Germinal center (tissue), 1 donor: ENCODE measurements at places on chromosomes 3 and 15.
A peak's percentile ranks its signal among the peaks of the same experiment; 100 is the strongest.

- no peak for DNase-seq
Observed at GRCh38 chr3:183966361-183966791, 51.3 kb downstream of the ABCC5 start.

GRCh38 chr3:40969756-40970466 lies 229.4 kb upstream of the CTNNB1 start:
- DNase-seq, result no peak

- no peak for DNase-seq
Observed at GRCh38 chr3:37163262-37164015, 10.9 kb downstream of the LRRFIP2 start.

- DNase-seq, result no peak
Observed at GRCh38 chr15:77823736-77824135, 191.0 kb upstream of the LINGO1 start.

DNA sequence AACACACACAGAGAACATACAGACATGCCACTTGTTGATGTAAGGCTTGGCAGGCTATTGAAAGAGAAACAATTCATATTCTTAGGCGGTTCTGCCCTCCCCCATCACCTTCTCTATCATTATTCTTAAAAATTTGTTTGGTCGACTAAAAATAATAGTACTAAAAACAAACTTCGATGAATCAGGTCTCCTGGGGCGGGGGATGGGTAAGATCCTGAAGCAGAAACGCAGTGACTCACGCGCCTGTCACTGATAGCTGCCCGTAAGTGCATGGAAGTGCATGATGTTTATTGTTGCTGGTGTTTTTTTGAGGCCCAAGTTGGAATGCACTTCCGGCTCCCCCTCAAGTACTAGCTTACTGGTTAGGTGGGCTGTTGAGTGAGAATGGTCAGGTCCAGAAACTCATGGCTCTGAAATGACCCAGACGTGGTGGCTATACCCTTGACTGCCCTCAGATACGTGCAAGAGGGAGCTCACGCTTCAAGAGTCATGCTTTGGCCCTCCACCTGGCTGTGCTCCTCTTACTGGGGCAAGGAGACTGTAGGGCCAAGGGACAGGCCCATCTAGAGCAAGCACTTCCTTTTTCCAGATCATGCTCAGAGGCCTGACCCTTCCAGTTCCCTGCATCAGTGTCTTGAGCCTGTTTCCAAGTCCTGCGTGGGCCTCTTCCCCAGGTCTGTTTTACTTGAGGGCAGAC lies 10.9 kb downstream of the SMAD3 start:
- DNase-seq, result peak; percentile 59

DNA sequence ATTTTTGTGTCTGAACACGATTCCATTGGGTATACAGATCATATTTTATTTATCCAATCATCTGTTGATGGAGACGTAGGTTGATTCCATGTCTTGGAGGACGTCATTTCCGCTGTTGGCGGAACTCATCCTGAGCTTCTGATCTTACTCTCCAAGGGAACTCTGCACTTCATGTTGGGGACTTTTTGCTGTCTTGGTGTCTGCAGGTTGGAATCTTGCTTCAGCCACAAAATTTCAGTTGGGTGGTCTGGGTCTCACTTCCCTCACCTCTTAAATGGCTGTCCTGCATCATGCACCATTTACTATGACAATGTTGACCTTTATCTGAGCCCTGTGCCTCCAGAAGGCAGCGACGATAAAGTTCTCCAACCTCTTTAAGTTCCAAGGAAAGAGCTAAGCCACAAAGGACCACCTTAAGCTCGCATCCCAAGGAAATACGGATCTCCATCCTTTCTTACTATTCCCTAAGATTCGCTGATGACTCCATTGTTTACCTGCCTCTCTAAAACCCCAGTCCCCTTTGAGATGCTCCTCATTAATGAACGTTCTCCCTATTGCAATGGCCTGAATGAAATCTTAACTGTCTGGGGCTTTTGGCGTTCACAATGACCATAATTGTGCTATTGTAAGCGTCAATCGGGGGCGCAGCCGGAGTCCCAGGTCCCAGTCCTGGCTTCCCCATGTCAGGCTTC lies 23.1 kb upstream of the RNU6-1 start:
- DNase-seq, result peak; percentile 26

- DNase-seq, result no peak
Observed at GRCh38 chr3:110940055-110940454, 131.6 kb upstream of the NECTIN3 start.

DNA sequence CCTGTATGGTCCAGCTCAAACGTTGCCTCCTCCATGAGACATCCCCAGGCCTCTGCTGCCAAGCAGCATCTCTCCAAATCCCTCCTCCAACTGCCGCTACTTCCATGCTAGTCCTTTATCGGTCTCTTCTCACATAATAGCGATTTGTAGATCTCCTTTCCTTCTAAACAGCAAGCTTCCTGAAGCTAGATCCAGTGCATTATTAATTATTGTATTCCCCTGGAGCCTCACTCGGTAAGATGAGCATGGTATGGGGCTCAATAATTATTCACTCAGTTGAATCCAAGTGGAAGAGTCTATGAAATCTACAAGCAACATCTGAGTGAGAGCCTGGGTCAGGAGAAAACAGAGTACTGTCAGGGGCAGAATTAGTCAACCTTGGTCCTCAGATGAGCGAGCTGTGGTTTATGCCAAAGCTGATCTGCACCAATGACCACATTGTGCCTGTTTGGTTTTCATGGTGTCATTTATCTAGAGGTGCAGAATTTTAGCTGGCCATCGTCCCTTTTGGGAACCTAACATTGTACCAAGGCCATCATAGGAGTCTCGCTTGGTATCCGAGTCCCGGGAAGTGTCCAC lies 93.8 kb upstream of the UBE2E1 start:
- DNase-seq, result peak; percentile 21

DNA sequence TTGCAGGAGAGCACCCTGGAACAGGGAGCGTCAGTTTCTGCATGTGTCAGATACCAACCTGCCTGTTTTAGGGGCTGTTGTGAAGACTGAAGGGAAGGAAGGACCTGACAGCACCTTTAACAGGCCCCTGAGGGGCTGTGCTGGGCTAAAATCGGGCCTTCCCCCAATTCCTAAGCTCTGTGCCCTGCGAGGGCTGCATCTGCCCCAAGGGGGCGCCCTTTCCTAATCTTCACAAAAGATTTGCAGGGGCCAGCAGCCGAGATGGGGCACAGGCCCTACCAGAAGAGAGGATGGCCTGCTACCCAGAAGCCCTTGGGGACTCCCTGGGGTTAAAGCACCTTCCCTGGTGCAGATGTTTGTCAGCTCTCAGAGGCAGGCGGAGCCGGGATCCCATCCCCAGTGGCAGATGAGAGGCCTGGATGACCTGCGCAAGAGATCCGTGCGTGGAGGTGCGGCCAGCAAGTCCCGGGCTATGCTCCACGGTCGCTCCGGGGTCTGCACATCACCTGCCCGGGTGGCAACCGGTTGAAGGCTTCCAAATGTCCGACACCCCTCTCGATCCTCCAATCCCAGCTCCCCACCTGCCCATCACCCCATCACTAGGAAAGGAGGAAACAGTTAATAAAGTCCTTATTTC lies 53.6 kb downstream of the RHCG start:
- DNase-seq, result peak; percentile 66

- peak; percentile 61 for DNase-seq
Observed at GRCh38 chr3:185825006-185825638, at the start of gene IGF2BP2. Gene IGF2BP2, minus strand, starts transcription at chr3:185825042. Its CDS starts 82 bp downstream, at chr3:185824960.

- DNase-seq, result no peak
Observed at GRCh38 chr15:69704700-69705099, 252.1 kb downstream of the RPLP1 start.

GRCh38 chr3:151428386-151428785 lies 32.5 kb downstream of the IGSF10 start:
- no peak for DNase-seq

DNA sequence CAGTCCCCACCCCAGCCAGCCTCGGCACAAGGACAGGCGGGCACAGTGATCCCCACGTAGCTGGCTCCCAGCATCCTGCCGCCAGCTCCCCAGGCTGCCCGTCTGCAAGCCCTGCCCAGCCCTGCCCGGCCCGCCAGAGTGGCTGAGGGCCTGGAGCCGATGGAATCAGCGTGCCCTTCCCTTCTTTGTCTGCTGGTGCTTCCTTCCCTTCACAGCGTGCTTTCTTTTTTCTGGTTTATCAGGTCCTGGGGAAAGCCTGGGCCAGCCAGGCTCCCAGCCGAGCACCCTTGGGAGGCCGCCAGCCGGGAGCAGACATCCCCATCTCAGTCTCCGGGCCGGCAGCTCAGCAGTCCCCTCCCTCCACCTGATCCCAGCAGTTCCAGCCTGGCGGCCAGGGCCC lies 54.7 kb upstream of the SMAD6 start:
- DNase-seq, result no peak

DNA sequence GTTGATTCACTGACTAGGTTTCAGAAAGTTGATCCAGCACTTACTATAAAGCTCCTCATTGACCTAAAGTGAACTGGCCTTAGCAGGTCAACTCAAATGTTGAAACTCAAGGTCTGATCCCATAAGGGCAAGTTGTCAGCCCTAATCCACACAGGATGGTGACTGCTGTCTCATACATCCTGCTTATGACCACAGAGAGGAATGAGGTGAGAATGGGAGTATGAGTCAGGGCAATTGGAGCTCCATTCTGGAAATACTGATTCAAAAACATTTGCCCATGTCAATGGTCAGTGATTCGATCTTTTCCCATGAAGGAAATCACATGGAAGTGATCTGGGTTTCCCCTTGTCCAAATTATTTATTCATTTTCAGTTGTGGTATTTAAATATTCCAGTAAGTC lies 78.7 kb downstream of the ZNF385D start:
- no peak for DNase-seq

DNA sequence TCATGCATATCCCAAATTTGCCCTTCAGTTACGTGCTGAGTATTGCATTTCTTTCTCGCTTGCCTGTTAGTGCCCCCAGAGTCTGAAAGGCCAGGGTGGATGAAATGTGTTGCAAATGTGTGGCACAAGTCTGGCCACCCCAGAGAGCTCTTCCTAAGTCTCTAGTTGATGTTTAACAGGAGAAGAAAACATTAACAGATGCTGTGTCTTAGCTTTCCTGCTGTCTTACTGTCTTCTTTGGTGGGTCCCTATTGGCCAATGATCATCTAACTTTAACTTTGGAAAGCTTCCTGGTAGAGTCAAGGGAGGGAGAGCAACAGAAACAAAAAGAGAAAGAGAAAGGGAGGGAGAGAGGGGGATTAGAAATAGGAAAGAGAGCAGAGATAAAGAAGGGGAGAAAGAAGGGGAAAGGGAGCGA lies 76.7 kb upstream of the P3H2 start:
- DNase-seq, result no peak

- DNase-seq, result no peak
Observed at GRCh38 chr3:164918905-164919304, 159.4 kb downstream of the SI start.

- no peak for DNase-seq
Observed at GRCh38 chr3:50448752-50449539, 54.5 kb downstream of the CACNA2D2 start.

- DNase-seq, result no peak
Observed at GRCh38 chr3:150419959-150420358, 11.9 kb downstream of the TSC22D2 start.
